Left colon (tissue), 2 donors: ENCODE measurements at places on chromosomes 5 and 9. TPM values are rescaled to one million over a fixed set of nuclear protein-coding genes. Genes with fewer than 3 reads are reported as not detected.

Gene SMIM33
- total RNA-seq = 2.8 TPM

Gene PCDHAC2
- total RNA-seq = 0.47 TPM

Gene ARL14EPL
- total RNA-seq = not detected

Gene PCDHGA4
- total RNA-seq = 0.37 TPM

Gene ST8SIA4
- total RNA-seq = 2.0 TPM

Gene SPINK4
- 13.9 TPM for total RNA-seq

Gene ARID3C
- not detected for total RNA-seq

Gene LPAR1
- total RNA-seq = 25.7 TPM

Gene TAF1L
- not detected for total RNA-seq

Gene CDH6
- 1.1 TPM for total RNA-seq

Gene CFAP77
- not detected for total RNA-seq

Gene ADAMTS2
- total RNA-seq = 4.4 TPM

Gene CTNNAL1
- total RNA-seq = 7.6 TPM

Gene ARHGEF37
- 14.2 TPM for total RNA-seq

Gene SPACA9
- 2.6 TPM for total RNA-seq

Gene MCTP1
- total RNA-seq = 4.6 TPM

Gene DIRAS2
- total RNA-seq = 0.14 TPM

Gene MEGF9
- total RNA-seq = 11.6 TPM

Gene PDLIM4
- 11.9 TPM for total RNA-seq

Gene RNF180
- total RNA-seq = 2.0 TPM

Gene CHD1
- total RNA-seq = 44.9 TPM

Gene QSOX2
- 6.1 TPM for total RNA-seq

Gene CENPP
- 2.4 TPM for total RNA-seq

Gene GLDC
- 0.70 TPM for total RNA-seq

Gene VCAN
- total RNA-seq = 15.5 TPM

Gene NPR3
- 0.58 TPM for total RNA-seq

Gene TMED9
- 204 TPM for total RNA-seq

Gene ANKDD1B
- 8.6 TPM for total RNA-seq

Gene EPB41L4B
- total RNA-seq = 147 TPM

Gene AP3B1
- 51.3 TPM for total RNA-seq

Gene SIL1
- 33.0 TPM for total RNA-seq

Gene TEX48
- not detected for total RNA-seq

Gene TAF11L4
- not detected for total RNA-seq

Gene MEIKIN
- not detected for total RNA-seq

Gene ITGA2
- 17.6 TPM for total RNA-seq

Gene IFNA2
- not detected for total RNA-seq

Gene IL33
- 11.4 TPM for total RNA-seq

Gene NRARP
- 163 TPM for total RNA-seq
